ENCODE measurements at places on chromosomes 5 and 9. TPM values are rescaled to one million over a fixed set of nuclear protein-coding genes. Genes with fewer than 3 reads are reported as not detected.

Gene PTGER4
- total RNA-seq = 9.6 TPM

Gene RMRP
- total RNA-seq = 3,474 TPM

Gene LCN9
- total RNA-seq = not detected

Gene CDC42SE2
- total RNA-seq = 27.3 TPM
